ENCODE measurements at places on chromosomes 4 and X.
A peak's percentile ranks its signal among the peaks of the same experiment; 100 is the strongest.

- DNase-seq: no peak
These were observed 69.6 kb downstream of the WNK3 start for GRCh38 chrX:54288277-54288676.

- no peak for DNase-seq
These were observed 67.4 kb downstream of the ZAR1 start for GRCh38 chr4:48557478-48557877.

GRCh38 chr4:6121276-6121850 is 79.0 kb downstream of the JAKMIP1 start:
- DNase-seq: no peak

DNA sequence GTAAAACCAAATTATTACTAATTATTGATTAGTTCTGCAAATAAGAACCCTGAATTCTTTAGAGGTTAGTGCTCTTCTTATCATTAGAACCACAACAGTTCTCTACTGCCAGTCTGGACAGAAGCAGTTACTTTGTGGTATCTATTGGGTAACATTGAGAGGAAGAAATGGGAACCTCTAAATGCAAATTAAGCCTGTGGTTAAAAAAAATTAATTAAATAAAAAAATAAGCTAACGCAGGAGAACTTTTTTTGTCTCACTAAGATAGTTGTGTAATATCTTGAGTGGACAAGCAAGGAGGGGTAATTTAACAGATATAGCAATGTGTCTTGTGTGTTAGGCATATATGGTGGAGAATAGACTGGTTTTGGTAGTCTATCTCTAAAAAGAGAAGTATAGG is 32.9 kb upstream of the TET2 start:
- DNase-seq: no peak

GRCh38 chrX:130082244-130083106 is 27.8 kb downstream of the ELF4 start:
- DNase-seq: peak; percentile 54

DNA sequence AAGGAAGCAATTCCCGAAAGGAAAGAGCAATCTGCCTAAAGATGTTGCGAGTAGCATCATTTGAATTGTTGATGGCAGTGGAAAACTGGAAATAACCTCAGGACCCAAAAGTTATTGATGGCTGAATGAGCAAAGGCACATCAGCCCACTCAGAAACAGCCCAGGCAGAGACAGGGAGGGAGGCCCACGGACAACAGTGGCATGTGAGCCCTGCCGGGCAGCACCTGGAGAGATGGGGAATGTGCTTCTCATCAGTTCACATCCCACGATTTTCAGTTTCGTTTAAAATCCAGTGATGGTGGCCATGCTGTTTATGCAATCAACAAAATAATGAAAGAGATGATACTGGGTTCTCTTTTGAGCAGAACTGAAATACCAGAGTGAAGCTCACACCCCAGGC is 80.0 kb downstream of the JAKMIP1 start:
- DNase-seq: no peak

DNA sequence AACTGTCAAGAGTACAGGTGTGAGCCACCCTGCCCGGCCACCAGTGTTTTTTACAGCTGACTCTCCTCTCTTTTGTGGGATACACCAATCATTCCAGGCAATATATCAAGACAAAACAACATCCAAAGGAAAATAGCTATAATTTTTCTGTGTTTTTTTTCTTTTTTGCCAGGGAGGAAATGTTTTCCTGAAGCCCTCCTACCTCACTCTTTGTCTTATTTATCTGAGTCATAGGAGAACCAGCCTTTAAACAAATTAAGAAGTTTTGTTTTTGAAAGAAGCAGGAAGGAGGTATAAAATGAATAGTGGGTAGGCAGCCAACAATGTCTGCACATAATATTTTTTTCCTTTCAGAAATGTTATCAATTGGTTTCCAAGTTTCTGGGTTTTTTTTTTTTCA is 493.9 kb downstream of the CCSER1 start:
- DNase-seq: no peak

DNA sequence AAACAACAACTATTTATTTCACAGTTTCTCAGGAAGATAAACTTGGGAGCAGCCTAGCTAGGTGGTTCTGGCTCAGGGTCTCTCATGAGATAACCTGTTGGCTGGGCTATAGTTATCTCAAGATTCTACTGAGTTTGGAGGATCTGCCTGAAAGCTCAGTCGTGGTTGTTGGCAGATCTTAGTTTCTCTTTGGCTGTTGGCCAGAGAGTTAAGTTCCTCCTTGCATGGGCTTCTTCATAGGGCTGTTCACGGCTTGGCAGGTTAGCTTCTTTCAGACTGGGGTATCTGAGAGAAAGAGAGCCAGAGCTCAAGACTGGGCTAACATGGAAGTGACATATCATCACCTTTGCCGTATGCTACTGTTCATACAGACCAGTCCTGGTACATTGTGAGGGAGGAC is 28.7 kb downstream of the SEC24B start:
- DNase-seq: no peak

DNA sequence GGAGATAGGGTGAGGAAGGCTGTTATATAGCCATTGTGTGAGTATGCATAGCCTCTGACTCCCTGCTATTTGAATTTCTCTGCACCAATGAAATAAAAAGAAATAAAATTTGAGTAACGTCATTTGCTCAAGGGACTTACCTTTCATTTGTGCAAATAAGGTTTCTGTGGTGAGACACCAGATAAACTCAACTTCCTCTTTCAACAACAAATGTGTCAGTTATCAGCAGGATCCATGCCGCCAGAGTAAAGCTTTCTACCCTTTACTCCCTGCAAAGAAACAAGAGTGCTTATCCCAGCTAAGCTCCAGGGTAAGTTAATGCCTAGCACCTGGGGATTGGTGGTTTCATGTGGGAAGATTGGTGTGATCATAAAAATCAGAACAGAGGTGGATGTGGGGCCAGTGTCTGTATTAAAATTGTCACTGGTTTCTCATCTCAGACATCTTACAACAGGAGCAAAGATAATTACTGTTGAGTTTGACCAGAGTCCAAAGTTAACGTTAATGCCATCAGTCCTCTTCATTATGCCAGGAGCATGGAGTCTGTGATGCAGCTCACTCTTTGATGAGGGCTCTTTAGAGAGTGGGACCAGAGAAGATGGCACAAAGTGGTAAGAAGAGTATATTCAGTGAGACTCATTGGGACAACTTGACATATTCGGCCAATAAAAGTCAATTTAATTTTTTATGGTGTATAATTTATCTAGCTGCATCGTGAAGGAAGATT is at the start of gene P2RY10:
Gene P2RY10 (plus strand): TSS at position 206 of the 727 bp plus-strand sequence. CDS start 15,130 bp downstream, outside the sequence.
- no peak for DNase-seq

DNA sequence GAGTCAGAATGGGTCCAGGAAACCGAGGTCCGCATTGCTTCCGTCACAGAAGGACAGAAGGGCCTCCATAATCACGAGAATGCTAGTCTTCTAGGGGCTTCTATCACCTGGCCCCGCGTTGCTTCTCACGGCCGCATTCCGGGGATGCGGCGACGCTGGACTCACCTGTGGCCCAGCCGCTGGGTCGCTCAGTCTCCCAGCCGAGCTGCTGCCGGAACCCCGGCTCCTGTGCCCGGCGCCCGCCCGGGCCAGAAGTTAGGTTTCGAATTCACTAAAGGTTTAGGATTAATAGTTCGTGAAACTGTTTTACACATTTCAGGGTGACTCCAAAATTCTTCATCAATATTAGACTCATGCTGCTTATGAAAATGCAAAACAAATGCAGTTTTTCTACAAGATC is 31.7 kb upstream of the TMSB15A start:
- no peak for DNase-seq

- DNase-seq: no peak
These were observed 22.7 kb upstream of the RNF212 start for GRCh38 chr4:1136048-1136447.

- no peak for DNase-seq
These were observed 67.9 kb downstream of the KLHL8 start for GRCh38 chr4:87152310-87153041.
